Adrenal gland (tissue), 19 donors: ENCODE measurements at places on chromosomes 11 and 22. TPM values are rescaled to one million over a fixed set of nuclear protein-coding genes. Genes with fewer than 3 reads are reported as not detected.
A peak's percentile ranks its signal among the peaks of the same experiment; 100 is the strongest.

The ZP1 gene
- total RNA-seq: 0.83 TPM

- DNase-seq: peak; percentile 99
Measured at GRCh38 chr11:77820565-77821348, at the start of the genes AAMDC and RSF1. AAMDC (plus strand) TSS chr11:77821144; CDS start chr11:77842497, 21,353 bp downstream. RSF1 (minus strand) TSS chr11:77820722; CDS start chr11:77820714, 8 bp downstream.

GRCh38 chr11:20457934-20458680 is 70.6 kb downstream of the PRMT3 start:
- no peak for DNase-seq

DNA sequence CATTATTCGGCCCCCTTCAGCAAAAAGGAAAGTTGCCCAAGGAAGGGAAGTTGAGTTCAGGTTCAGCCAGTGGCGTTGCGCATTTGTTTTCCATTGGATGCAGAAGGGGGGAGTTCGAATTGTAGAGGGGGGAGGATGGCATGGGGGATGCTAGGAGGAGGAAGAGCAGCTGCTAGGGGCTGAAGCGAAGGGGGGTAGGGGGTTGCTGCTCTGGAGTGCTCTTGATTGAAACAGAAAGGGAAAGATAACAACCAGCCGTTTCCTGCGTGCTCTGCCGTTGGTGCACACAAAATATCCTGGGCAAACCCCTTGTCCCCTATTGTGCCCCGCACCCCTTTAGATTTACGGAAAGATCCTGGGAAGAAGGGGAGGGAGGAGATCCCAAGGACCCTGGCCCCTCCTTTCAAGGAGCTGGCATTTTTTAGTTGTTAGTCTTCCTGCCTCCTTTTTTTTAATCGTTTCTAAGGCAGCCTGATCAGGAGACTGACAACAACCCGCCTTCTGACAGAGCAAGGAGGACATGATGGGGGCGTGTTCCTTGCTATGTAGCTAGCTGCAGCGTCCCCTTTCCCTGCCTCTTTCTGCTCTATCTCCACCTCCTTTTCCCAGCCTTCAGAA is 2.1 kb downstream of the KMT2A start:
- peak; percentile 85 for DNase-seq

GRCh38 chr22:40855979-40856512 is 393 bp downstream of the ST13 start:
- DNase-seq: peak; percentile 45

- DNase-seq: no peak
Measured at GRCh38 chr22:46458525-46458924, 78.9 kb downstream of the CELSR1 start.

GRCh38 chr11:125433454-125434121 is 62.5 kb downstream of the FEZ1 start:
- DNase-seq: peak; percentile 38

DNA sequence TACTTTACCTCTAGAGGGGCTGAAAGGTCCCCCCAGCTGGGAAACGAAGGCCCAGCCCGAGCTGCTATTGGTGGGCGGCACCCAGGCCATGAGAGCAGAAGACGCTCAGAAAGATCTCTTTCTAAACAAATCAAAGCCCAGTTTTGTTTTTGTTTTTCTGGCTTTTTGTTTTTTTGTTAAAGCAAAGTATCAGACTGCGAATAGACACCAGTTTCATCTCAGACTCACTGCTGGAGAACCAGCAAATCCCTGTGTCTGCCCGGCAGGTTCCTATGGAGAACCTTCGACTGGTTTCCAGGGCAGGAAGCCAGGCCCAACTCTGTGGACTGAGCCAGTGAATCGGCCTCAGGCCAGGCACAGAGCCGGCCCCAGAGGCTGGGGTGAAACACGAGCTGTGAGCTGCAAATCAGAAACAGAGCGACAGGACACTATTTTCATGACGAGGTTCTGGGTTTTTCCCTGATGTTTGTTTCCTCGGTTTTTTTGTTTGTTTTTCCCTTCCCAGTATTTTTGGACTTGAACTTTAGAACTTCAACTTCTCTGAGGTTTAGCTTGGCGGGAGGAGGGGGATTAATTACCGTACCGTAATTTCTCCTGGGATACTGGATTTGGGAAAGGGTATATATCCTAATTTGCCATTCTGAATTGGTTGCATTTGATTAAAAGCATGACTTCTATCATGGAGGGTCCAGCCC is 16.0 kb upstream of the B4GALNT4 start:
- DNase-seq: peak; percentile 74

GRCh38 chr11:123518496-123519054 is 88.5 kb downstream of the GRAMD1B start:
- no peak for DNase-seq

DNA sequence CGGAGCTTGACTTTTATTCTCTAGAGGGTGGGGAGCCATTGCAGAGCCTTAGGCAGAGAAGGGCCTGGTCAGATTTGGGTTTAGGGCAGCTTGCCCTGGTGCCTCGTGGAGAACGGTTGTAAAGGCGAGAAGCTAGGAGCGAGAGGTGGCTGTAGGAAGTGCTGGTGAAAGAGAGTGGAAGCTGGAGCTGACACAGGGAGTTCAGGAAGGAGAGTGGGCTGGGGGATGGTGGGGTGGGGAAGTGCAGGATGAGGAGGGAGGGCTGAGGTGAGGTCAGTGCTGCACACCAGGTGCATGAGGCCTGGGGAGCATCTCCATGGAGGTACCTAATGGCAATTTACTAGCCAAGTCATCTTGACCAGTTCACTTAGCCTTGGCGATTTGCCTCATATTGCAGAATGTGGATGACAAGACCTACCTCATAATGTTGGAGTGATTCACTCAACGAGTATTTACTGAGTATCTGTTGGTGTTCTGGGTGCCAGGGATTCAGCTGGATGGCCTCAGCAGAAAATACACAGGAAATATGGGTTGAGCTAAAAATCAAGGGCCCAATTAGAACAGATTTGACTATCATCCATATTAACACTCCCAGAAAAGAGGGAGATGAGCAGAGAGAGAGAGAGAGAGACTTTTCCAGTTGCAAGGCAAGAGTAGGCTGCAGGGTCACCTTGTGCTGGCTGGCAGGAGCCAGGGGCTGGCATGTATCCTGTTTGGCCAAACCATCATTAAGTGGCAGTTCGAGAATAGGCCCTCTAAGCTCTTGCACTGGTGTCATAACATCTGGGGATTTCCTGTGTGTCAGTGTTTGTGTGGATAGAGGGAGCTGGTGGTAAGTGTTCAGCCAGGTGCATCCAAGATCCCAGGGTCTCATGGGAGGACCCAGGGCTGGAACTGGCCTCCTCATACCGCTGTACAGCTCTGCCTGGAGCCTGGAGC is 44.4 kb upstream of the CLDN5 start:
- DNase-seq: no peak

GRCh38 chr22:36818010-36818642 is 1.3 kb upstream of the PVALB start:
- DNase-seq: no peak

GRCh38 chr11:129364143-129364654 is 11.4 kb upstream of the BARX2 start:
- peak; percentile 81 for DNase-seq
